Activated T-helper 2 cell treated with anti-CD3 and anti-CD28 coated beads, Interferon-gamma antibody, Interleukin-2, Interleukin-4, amounts not matched to agents 10 μg/mL and 5 μg/mL and 100 μg/mL, durations not matched to agents 14 hours and 24 hours and 36 hours (primary cell): ENCODE measurements at places on chromosomes 6 and 20.

GRCh38 chr20:1010659-1011058 is 8.5 kb upstream of the RSPO4 start:
- peaks cover 7% of the 10 kb centered on the region for H3K27me3 ChIP-seq
- H3K4me3 ChIP-seq: no peak overlapping the region
- H3K36me3 ChIP-seq: no peaks in the 10 kb centered on the region
- H3K4me1 ChIP-seq: no peaks in the 10 kb centered on the region
- DNase-seq: no peak

GRCh38 chr6:93017213-93017612 is 402.1 kb downstream of the EPHA7 start:
- H3K4me3 ChIP-seq: no peak overlapping the region
- H3K27me3 ChIP-seq: no peaks in the 10 kb centered on the region
- no peaks in the 10 kb centered on the region for H3K4me1 ChIP-seq
- H3K27ac ChIP-seq: no peak overlapping the region
- H3K36me3 ChIP-seq: no peaks in the 10 kb centered on the region

GRCh38 chr6:128532136-128532535 is 11.7 kb upstream of the PTPRK start:
- no peak for DNase-seq
- no peaks in the 10 kb centered on the region for H3K36me3 ChIP-seq
- H3K27ac ChIP-seq: no peak overlapping the region
- no peak overlapping the region for H3K4me3 ChIP-seq

DNA sequence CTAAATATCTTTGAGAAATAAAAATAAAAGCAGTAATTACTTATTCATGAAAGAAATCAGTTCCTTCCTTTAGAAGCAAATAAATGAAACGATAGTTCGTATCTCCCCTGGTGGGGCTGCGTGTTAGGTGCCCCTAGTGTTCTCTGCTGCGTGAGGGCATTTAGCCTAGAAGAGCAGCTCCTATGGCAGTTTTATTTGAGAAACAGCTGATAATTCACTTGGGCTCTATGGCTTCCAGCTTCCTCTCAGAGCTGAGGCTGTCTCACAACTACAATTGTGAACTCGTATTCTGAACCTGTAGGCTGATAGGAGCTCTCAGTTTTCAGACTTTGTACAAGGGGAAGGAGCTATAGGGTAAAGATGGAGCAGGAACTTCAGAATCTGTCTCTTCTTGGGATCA is 540.0 kb upstream of the MAP3K7 start:
- H3K27me3 ChIP-seq: peaks cover 2% of the 10 kb centered on the region
- H3K27ac ChIP-seq: no peak overlapping the region
- no peaks in the 10 kb centered on the region for H3K36me3 ChIP-seq

DNA sequence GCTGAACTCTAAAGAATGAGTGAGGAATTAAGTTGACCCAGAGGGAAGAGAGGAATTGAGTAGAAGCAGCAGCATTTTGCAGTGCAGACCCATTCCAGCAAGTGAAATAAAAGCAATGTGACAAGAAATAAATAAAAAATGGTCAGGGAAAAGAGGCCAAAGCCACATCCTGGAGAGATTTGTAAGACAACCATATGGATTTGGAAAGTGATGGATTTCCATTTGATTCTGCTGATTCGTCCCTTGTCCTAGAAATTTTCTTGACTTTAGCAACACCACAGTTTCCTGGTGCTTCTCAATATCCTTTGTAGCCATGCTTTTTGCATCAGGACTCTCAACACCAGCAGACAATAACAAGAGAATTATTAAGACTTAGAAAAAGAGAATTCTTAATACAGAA is 29.8 kb downstream of the ANKEF1 start:
- H3K27me3 ChIP-seq: no peaks in the 10 kb centered on the region
- DNase-seq: no peak
- peaks cover 3% of the 10 kb centered on the region for H3K4me1 ChIP-seq
- H3K36me3 ChIP-seq: no peaks in the 10 kb centered on the region
- H3K4me3 ChIP-seq: no peak overlapping the region

DNA sequence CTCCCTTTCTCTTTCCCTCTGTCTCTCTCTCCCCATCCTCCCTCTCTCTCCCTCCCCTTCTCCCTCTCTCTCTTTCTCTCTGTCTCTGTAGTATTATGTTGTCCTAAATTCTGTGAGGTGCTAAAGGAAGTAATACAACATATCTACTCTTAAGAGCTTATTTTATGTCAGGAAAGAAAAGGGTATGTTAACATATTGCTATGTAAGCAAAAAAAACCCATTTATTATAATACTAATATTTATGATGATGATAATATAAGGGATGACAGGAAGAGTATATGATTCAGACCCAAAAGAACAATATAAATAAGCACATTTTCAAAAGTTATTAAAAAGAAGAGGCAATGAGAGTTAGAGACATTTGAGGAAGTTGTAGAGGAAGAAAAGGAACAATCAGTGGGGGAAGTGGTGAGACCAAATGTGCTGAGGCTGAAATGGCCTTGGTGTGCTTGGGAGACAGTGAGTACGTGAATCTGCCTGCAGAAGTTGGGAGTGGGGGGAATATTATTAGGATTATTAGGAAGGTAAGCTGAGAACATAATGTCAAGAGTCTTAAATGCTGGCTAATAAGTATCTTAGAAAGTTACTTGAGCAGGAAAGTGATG is 303.6 kb upstream of the FERMT1 start:
- H3K27me3 ChIP-seq: no peaks in the 10 kb centered on the region
- no peak overlapping the region for H3K27ac ChIP-seq
- DNase-seq: no peak
- no peaks in the 10 kb centered on the region for H3K36me3 ChIP-seq
- no peaks in the 10 kb centered on the region for H3K4me1 ChIP-seq

GRCh38 chr6:44489910-44490604 is 102.6 kb downstream of the CDC5L start:
- H3K4me1 ChIP-seq: no peaks in the 10 kb centered on the region
- H3K27me3 ChIP-seq: peaks cover 27% of the 10 kb centered on the region
- H3K27ac ChIP-seq: no peak overlapping the region
- no peak for DNase-seq
- no peaks in the 10 kb centered on the region for H3K36me3 ChIP-seq

GRCh38 chr20:10236540-10237533 is 18.2 kb downstream of the SNAP25 start:
- H3K27me3 ChIP-seq: no peaks in the 10 kb centered on the region
- DNase-seq: no peak
- H3K4me3 ChIP-seq: no peak overlapping the region
- no peaks in the 10 kb centered on the region for H3K4me1 ChIP-seq
- no peak overlapping the region for H3K27ac ChIP-seq
- no peaks in the 10 kb centered on the region for H3K36me3 ChIP-seq

GRCh38 chr6:41798901-41799558 is 11.5 kb downstream of the TOMM6 start:
- H3K36me3 ChIP-seq: peaks cover 6% of the 10 kb centered on the region
- no peak overlapping the region for H3K4me3 ChIP-seq
- H3K27ac ChIP-seq: no peak overlapping the region

DNA sequence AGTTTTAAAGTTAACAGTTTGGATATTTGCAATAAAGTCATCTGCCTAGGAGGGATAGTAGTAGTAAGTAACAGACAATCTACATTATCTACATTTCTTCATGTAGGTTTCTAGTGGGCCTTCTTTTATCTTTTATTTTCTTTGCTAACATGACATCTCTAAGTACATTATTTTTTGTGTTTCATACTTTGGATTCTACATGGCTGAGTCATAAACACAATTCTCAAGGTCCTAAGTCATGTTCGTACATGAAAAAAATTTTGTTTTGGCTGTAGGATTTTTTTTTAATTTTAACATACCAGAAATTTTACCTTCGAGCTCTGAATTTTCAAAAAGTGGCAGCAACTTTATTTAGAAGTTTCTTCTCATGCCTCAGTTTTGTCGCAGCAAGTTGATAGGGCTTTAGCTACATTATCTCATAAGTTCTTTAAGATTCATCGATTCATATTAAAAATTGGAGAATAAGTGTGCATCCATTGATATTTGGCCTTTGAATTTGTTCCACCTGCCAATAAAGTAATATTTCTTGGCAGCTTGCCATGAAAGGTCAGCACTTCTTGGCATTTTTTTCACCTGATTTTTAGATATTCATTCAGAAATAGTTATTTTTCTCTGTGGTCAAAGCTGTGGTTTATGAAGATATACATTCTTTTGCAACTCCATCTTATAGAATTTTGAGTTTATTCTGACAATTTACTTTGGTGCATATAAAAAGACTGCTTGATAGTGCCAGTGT is 146.2 kb downstream of the GRIK2 start:
- H3K27ac ChIP-seq: no peak overlapping the region
- H3K27me3 ChIP-seq: no peaks in the 10 kb centered on the region
- DNase-seq: no peak
- no peak overlapping the region for H3K4me3 ChIP-seq

DNA sequence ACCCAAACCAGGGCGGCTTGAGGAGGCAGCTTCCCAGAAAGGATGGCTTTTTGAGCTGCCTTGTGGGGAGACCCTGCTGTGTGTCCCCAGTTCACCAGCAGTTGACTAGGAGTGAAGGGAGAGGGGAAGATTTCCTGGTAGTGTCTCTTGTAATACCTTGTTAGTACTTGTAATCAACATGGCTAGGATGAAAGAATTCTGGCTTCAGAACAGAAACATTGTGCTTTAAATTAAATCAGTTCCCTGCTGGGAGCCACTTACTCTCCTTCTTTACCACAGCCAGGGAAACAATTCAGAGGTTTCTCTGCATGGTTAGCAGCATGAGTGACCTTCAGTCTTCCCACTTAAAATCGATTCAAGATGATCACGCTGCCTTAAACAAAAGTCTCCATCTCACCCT is 525.4 kb upstream of the ID4 start:
- H3K27ac ChIP-seq: no peak overlapping the region
- H3K27me3 ChIP-seq: no peaks in the 10 kb centered on the region
- H3K36me3 ChIP-seq: no peaks in the 10 kb centered on the region
- no peak for DNase-seq
- no peaks in the 10 kb centered on the region for H3K4me1 ChIP-seq

DNA sequence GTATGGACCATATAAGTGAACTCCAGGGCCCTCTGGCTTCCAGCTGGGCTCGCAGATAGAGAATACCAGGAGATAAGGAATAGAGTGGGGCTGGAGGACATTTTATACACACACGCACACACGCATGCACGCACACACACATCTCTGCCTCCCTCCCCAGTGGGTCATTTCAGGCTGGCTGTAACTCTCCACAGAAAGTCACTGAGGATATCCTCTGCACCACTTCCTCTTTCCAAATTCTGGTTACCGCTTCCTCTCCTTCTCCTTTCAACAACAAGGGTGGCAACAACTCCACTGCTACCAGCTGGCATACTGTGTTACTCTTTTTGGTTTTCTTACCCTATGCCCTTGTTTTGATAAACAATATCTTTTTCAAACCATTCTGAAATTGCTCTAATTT is 280.2 kb downstream of the COL12A1 start:
- DNase-seq: no peak
- H3K4me1 ChIP-seq: no peaks in the 10 kb centered on the region
- H3K27ac ChIP-seq: no peak overlapping the region
- H3K4me3 ChIP-seq: no peak overlapping the region
- no peaks in the 10 kb centered on the region for H3K36me3 ChIP-seq

DNA sequence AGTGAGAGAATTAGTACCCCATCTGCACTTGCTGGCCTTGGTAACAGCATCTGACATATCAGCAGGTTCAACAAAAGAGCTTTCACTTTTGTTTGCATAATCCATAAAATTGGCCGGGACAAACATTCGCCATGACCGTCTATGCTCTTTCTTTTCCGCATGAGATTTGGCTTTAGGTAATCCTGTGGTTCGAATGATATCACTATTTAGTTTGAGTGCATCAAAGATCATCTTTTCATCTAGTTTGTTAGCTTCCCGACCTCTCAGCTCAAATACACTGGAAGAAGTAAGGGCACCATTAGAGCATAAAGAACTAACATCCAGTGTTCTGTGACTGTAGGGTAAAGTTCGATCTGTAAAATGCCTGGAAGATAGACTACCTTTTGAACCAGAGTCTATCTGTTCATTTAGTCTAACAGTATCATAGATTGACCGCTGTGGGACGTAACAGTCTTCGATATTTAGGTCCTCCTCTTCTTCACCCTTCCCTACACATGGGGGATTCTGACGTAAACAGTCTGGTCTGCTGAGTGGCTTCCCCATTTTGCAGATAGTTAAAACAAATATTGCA is 101.6 kb downstream of the DST start:
- no peak overlapping the region for H3K4me3 ChIP-seq
- DNase-seq: no peak

DNA sequence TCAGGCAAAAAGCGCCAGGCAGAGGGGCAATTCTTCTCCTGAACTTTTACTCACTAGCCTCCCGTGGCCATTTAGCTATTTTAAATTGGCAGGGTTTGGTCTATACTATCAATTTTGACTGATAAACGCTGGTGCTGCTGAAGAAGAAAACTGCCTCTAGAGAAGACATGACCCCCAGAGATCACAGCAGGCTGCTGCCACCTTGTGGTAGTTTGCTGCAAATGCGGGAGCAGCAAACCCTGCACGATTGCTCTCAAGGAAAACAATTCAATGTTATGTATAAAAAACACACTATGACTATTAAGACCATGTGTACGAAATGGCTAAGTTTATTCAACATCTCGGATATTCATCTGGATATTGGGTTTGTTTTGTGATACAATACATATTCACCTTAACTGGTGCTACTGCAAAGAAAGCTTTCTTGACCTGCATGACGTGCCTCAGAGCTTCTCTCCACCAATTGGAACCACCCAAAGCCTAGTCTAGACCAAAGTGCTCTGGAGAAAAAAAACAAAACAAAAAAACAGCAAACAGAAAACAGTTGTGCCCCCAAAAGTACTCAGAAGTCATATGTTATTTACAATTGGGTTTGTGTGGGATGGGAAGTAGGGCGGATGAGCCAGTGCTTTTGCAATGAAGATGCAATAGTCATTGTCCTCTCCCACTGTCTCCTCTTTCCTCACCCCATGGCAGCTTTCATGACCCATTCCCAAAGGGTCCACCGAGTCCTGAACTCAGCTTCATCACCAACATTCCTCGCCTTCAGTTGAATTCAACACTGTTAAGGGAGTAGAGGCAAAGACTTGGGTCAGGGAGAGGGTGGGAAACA is 19.6 kb upstream of the IL17F start:
- no peaks in the 10 kb centered on the region for H3K27me3 ChIP-seq
- H3K27ac ChIP-seq: no peak overlapping the region
- peaks cover 6% of the 10 kb centered on the region for H3K4me1 ChIP-seq
- peak; percentile 66 for DNase-seq

- no peaks in the 10 kb centered on the region for H3K27me3 ChIP-seq
- no peaks in the 10 kb centered on the region for H3K36me3 ChIP-seq
- peaks cover 2% of the 10 kb centered on the region for H3K4me1 ChIP-seq
- no peak overlapping the region for H3K27ac ChIP-seq
- H3K4me3 ChIP-seq: no peak overlapping the region
Measured at GRCh38 chr20:25541676-25542075, 43.7 kb downstream of the NINL start.

GRCh38 chr6:84665401-84665800 is 99.0 kb downstream of the TBX18 start:
- no peak overlapping the region for H3K4me3 ChIP-seq
- H3K27me3 ChIP-seq: no peaks in the 10 kb centered on the region
- DNase-seq: no peak
- no peaks in the 10 kb centered on the region for H3K36me3 ChIP-seq
- H3K27ac ChIP-seq: no peak overlapping the region
